Activated T-helper 1 cell treated with anti-CD3 and anti-CD28 coated beads, Interleukin-12 subunit alpha, Interleukin-12 subunit beta, Interleukin-2, Interleukin-4 antibody, amounts not matched to agents 30 ng/mL and 10 ng/mL and 1 ng/mL, durations not matched to agents 14 hours and 24 hours and 36 hours (primary cell): ENCODE measurements at places on chromosomes 16 and 17. TPM values are rescaled to one million over a fixed set of nuclear protein-coding genes. Genes with fewer than 3 reads are reported as not detected.

Gene CORO1A
- total RNA-seq, result 816 and 819 TPM in 2 replicates

Gene NXN
- 0.24 and 0.31 TPM in 2 replicates for total RNA-seq

Gene OR4D1
- total RNA-seq, result 0.10 and 0.26 TPM in 2 replicates

Gene ALOX12
- total RNA-seq, result not detected in 2 replicates

Gene HOXB7
- 0.49 and 0.51 TPM in 2 replicates for total RNA-seq

Gene ACSM5
- not detected in 2 replicates for total RNA-seq

Gene GSDMA
- 0.42 and 0.73 TPM in 2 replicates for total RNA-seq

DNA sequence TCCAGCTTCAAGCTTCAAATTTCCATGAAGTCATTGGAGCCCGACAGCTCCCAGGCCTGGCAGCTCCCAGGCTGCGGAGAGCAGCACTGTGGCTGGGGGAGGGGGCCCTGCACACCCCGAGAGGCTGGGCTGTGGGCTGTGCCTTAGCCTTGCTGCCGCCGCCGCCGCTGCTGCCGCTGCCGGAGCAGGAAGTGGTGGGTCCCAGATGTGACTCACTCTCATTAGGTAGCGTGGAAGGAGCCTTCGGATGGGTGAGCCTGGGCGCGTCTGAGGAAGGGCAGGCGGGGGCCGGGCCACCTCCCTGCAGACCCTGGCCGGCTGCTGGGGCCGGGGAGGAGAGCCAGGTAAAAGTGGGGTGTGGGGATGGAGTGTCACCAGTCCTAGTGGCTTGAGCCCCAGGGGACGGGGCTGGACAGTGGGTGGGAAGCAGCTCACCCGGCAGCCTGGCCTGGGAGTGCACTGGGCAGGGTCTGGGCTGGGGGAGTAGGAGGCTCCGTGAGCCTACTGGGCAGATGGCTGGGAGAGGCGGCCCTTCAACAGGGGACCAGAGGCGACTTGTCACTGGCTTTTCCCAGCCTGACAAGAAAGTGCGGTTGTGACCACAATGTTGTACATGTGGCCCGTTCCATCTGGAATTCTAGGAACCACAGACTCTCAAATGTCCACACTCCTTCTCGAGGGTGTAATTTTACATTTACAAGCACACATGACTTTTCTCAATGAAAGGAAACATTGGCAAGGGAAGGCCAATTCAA is at the start of gene ADCY7:
ADCY7 (plus strand) TSS at position 215 of the 755 bp plus-strand sequence. CDS start 21,629 bp downstream, outside the sequence.
- peak; percentile 79 for DNase-seq

DNA sequence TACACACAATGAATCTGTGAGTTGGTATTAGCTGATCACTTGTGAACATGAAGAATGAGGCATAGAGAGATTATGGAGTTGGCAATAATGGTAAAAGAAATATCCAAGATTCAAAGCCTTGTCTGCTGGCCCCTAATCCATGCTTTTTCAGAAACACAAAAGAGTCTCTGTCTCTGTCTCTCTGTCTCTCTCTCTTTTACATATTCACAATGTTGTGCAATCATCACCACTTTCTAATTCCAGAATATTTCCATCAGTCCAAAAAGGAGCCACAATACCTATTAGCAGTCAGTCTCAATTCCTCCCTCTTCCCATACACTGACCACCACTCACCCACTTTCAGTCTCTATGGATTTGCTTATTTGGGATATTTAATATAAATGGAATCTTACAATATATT is 370.1 kb upstream of the CDH8 start:
- DNase-seq, result no peak

DNA sequence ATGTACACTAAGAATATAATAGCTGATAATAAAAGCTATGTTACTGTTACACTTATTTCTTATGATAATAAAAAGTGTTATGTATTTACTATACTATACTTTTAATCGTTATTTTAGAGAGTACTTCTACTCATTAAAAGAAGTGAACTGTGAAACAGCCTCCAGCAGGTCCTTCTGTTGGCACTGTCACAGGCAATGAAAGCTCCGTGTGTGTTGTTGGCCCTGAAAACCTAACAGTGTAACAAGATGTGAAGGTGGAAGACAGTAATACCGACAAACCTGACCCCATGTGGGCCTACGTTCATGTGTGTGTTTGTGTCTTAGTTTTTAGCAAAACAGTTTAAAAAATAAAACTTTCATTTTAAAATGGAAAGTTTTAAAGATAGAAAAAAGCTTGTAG is 91.8 kb downstream of the STH start:
- no peak for DNase-seq

GRCh38 chr16:12559714-12560113 is 244.0 kb downstream of the CPPED1 start:
- no peak for DNase-seq

GRCh38 chr17:78637146-78637545 is 60.0 kb upstream of the DNAH17 start:
- DNase-seq, result no peak

DNA sequence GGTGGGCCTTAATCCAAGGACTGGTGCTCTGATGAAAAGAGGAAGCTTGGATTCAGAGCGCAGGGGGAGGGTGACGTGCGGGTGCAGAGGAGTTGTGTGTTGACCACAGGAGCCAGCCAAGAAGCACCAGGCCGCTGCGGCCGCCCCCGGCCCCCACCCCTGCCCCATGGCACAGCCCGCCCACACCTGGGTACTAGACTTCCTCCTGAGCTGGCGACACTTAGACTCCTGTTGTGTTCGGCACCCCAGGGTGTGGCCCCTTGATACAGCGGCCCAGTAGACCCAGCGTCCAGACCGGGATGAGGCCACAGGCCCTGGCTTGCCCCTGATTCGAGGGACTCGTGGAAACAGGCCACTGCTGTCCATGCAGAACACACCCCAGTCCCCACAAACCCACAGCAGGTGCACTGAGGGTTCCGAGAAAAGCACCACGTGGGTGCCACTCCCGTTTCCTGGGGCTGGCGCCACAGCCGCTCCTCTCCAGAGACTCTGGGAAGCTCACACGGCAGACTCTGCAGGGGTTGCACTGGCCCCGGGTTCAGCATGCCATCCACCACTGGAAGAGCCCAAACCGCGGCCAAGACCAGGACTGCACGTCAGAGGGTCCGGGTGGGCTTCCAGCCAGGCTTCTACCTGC is 5.7 kb upstream of the SNAI3 start:
- DNase-seq, result peak; percentile 51

DNA sequence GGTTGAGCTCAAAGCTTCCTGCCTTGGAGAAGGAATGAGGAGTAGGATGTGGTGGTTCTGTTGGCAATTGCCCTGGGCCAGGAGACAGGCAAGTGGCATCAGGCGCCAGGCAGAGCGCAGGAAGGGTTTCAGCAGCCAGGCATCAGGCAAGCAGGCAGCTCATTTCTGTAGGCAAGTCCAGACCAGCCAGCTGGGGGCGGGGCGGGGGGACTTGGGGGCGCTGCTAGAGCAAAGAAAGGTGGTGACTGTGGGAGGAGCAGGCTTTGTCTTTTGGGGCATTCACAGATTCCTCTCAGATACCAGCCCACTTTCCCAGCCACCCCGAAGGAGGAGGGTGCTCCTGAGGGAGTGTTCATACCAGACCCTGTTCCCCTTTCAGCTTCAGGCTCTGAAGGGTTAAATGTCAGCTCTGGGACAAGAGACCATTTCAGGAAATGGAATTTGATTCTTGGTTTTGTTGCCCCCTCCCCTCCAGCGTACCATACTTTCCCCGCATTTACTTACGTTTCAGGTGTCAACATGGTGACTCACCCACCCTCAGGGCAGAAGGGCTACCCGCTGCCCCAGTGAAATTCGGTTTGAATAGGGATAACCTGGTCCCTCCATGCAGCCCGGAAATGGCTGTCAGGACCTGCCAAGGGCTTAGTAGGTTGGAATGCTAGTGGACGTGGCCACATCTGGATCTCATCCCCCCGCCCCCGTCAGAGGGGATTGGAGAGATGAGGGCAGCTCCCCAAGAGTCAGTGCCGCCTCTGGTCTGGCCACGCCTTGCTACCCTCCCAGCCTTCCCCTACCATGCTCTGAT is 13.2 kb downstream of the NGFR start:
- DNase-seq, result no peak
